ENCODE measurements at places on chromosomes 4 and X.

- peak; percentile 33 for DNase-seq
Observed at GRCh38 chrX:155048977-155049619, 21.8 kb downstream of the CMC4 start.

GRCh38 chr4:52987392-52988056 lies 125.4 kb downstream of the RASL11B start:
- DNase-seq, result no peak

DNA sequence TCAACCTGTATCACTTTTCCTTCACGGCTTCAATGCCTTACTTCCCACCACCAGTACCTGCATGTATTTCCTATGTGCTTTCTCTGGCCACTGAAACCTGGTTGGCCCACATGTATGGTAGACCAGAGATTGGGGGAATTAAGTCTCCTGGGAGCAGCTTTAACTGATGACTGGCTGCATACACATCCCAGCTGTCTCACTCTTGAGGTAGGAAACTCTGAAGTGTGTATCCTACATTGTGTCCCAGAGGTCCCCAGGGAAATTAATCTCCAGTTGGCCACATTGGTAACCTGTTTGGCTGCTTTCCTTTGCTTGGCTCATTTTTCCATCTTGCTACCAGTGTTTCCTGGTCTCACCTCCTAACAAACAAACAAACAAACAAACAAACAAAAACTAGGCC lies 124.4 kb downstream of the ZNF827 start:
- no peak for DNase-seq

DNA sequence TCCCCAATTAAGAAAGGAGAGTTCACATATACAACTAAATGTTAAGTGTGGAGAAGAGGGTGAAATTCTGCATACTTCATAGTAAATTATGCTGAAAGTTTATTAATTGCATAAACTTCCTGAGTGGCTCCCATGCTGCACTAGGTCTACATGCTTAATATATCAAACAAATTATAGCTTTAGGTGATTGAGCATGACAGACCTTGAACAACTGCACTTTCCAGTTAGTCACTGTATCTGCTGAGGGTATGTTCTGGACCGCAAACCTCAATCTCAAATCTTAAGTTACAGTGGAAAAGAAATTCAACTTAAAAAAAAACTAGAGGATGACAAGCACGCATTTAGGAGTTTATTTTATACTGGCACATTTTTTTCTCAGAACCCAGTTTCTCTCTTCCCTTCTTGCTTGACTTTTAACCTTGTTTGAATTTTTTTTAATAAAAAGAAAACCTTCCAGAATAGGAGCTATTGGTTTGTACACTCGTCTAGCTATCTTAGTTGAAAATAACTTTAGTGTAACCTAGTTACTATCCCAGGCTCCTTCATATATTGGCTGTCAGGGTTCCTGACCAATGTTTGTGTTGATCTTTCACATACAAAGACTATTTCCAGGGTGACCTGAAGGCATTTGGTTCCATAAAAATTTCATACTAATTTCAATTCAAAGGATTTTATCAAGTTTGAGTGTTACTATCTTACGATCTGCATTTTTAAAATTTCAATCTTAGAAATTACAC lies 10.2 kb upstream of the FAM120C start:
- no peak for DNase-seq

GRCh38 chrX:131747173-131747572 lies 203.3 kb downstream of the OR13H1 start:
- peak; percentile 73 for DNase-seq

DNA sequence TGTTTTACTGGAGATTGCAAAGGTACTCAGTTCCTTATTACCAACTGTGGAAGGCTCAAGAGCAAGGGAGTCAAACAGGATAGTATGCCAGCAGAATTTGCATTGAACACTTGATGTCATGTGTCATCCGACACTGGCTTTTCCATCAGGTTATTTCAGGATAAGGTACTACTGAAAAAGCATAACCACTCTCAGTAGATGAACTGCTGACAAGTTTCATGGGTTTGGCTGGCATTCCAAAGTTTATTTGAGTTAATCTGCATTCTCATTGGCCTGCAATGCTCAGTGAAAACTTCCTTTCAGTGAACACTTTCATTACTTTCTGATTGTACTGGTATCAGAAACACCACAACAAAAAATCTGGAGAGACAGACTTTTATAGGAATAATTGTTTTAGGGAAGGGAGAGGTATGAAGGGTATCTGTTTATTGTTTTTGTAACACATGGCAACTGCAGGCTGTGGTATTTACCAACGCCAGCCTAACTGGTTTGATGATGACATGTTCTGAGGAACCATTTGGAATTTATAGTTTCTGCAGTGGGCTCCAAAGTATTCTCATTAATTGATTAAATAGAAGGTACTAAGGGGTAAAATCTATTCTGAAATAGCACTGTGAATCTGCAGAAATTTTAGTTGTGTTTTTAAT lies 345.7 kb upstream of the NR3C2 start:
- DNase-seq, result no peak

DNA sequence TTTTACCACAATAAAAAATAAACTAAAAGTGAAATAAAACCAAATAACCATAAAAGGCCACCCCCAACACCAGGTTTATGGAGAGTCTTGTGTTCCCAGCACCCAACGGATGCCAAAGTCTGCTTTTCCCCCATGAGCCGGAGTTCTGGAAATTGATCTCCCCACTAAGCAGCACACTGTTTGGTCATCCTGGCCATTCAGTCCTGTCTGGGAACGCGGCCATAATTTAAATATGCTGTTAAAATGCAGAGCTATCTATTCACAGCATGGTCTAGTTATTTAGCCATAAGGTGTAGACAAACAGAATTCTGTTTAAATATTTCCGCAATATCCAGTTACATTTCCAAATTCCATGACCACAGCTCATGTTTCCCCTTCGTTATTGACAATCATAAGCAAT lies 129.6 kb upstream of the TBL1X start:
- DNase-seq, result no peak

DNA sequence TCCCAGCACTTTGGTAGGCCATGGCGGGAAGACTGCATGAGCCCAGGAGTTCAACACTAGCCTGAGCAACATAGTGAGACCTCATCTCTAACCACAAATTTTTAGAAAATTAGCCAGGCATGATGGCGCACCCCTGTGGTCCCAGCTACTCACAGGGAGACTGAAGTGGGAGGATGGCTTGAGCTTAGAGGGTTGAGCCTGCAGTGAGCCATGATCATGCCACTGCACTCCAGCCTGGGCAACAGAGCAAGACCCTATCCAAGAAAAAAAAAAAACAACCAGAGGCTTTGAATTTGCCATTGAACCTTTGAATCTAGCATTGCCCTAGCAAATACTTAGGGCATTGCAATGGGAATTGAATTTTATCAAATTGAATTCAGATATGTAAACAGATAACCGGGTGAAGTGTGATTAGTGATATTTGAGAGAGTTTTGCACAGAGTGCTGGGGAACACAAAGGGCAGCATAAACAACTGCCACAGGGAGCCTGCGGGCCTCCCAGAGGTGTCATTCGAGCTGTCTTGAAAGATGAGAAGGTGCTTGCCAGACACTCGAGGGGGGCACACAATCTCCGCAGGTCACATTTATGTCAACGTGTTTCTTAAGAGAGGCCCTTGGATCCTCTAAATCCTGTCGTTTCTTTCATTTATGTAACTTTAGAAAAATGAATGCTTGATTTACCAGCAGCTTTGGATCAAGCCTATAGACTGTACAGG lies 200.3 kb downstream of the AASDH start:
- no peak for DNase-seq

DNA sequence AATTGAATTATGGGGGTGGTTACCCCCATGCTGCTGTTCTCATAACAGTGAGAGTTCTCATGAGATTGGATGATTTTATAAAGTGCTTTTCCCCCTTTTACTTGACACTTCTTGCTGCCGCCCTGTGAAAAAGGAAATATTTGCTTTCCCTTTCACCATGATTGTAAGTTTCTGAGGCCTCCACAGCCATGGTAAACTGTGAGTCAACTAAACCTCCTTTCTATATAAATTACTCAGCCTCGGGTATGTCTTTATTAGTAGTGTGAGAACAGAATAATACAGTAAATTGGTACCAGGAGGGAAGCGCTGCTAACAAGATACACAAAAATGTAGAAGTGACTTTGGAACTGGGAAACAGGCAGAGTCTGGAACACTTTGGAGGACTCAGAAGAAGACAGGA lies 1070.8 kb downstream of the FAM133A start:
- DNase-seq, result no peak

DNA sequence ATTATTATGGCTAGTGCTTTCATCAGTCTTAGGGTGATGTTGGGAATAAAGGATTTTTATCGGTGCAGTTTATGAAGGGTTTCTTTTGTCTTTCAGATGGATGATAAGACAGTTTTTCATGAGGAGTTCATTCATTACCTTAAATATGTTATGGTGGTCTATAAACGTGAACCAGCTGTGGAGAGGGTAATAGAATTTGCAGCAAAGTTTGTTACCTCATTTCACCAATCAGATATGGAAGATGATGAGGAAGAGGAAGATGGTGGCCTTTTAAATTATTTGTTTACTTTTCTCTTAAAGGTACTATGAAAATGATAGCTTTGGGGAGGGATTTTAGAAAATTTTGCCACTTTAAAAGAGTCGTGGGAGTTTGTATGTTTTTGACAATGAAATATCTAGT lies 1.3 kb downstream of the NCAPG start:
- DNase-seq, result no peak

GRCh38 chr4:159239629-159240028 lies 136.8 kb downstream of the RAPGEF2 start:
- DNase-seq, result no peak

- no peak for DNase-seq
Observed at GRCh38 chr4:114078636-114079035, 99.2 kb upstream of the ARSJ start.

- no peak for DNase-seq
Observed at GRCh38 chrX:30637874-30638815, 15.1 kb upstream of the GK start.

DNA sequence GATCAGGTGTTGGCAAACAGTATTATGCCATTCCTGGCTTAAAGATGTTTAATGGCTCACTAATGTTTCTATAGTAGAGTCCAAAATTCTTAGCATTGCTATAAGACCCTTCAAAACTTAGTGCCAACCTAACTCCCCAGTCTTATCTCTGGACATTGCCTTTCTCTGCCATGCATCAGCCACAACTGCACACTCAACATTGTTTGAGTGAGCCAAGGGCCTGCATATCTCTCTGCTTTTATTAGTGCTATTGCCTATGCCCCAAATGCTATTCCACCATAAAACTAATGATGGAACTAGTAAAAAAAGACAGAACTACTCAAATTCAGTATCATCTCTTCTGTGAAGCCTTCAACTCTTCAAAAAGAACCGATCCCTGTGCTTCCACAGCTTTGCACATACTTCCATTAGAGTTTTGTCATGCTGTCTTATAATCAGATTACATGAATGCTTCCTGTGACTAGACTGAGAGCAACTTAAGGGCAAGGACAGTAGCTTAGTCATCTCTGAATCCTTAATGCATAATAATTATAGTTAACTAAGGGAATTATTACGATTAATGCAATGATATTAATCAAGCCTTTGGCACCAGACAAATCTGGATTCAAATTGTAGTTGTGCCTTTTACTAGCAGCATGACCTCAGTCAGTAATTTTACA lies 53.7 kb downstream of the CHM start:
- DNase-seq, result no peak

All from activated CD8-positive, alpha-beta memory T cell treated with anti-CD3 and anti-CD28 coated beads, Interleukin-2, amount 50 U/mL, for 4 hours (primary cell).